ENCODE measurements at places on chromosomes 5 and 9.

- no peak for DNase-seq
These were observed 337.5 kb upstream of the PCSK5 start for GRCh38 chr9:75552941-75553340.

DNA sequence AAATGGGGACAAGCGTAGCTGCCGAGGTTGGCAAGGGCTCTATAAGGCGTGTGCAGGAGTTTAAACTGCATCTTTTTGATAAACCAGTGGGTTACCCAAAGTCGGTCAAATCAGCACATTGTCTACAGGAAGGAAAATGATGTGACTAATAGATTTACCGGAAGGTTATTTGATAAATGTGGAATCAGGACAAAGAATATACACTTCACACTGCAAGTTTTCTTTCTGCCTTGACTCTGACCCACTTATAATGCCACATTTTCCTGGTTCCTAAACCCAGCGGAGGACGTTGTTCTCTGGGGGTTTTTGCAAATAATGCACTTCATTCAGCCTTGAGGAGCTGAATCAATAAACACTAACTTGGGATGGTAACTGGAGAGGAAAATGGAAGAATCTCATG, 76.8 kb downstream of the TTLL11 start:
- DNase-seq = no peak

- DNase-seq = no peak
These were observed 166.8 kb downstream of the MUSK start for GRCh38 chr9:110835404-110835803.

DNA sequence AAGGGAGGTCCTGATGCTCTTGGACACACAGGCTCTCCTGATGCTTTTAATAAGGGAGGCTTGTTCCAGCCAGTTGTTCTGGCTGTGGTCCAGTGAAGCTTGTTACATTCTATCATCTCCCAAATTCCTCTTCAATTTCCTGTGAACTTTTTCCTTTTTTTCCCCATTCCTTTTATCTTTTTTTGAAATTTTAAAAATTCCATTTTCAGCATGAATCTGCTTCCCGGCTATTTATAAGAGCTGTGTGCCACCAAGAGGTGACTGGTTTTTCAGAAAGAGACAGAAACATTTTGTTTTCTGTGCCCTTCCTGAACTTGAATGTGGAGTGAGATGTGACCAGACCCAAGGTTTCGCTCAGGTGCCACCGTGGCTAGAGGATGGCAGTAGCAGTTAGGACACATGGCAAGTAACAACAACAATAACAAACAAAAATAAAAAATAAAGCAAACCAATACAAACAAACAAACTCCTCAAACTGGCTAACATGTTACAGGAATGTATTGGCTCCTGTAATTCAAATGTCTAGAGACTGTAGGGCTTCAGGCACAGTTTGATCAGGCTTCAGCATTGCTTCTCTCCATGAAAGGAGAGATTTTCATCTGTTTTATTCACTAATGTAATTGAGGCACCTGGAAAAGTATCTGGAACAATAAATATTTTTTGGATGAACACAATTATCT, 121.1 kb downstream of the BOD1 start:
- no peak for DNase-seq

- DNase-seq = no peak
These were observed 25.4 kb upstream of the WWC1 start for GRCh38 chr5:168266016-168266415.

- no peak for DNase-seq
These were observed 39.8 kb upstream of the PITX1 start for GRCh38 chr5:135073761-135074345.

DNA sequence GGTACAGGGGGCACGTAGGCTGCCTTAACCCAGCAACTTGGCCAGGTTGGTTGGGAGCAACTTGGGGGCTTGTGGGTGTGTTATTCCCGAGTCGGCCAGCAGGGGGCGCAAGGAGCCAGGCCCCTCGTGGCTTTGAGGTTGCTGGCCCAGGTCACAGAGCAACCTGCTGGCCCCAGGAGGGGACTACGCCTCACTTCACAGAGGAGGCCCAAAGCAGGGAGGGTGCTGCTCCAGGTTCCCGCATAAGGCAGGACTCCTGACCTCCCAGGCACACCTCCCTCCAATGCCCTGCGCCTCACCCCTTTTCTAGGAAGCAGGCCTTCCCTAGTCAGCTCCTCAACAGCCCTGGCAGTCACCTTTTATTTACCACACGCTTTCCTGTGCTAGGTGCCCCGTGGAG, 18.1 kb downstream of the KYAT1 start:
- peak; percentile 36 for DNase-seq

DNA sequence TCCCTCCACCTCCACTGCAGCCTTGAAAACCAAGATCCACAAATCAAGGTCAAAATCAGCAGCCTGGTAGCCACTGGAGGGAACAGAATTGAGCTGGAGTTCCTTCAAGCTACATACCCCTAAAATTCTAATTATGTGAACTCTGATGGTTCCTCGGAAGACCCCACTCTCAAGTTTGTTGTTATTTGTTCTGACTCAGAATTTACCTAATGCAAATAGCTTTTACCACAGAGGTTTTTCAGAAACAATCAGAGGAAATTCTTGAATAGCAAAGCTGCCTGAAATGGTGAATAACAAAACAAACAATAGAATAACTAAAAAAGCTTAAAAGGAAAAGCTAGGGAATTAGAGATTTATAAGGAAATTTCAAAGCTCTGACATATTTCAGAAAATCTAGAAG, 220.0 kb downstream of the CDH18 start:
- DNase-seq = no peak

- DNase-seq = no peak
These were observed 33.2 kb downstream of the ADAMTSL1 start for GRCh38 chr9:18507151-18507550.

DNA sequence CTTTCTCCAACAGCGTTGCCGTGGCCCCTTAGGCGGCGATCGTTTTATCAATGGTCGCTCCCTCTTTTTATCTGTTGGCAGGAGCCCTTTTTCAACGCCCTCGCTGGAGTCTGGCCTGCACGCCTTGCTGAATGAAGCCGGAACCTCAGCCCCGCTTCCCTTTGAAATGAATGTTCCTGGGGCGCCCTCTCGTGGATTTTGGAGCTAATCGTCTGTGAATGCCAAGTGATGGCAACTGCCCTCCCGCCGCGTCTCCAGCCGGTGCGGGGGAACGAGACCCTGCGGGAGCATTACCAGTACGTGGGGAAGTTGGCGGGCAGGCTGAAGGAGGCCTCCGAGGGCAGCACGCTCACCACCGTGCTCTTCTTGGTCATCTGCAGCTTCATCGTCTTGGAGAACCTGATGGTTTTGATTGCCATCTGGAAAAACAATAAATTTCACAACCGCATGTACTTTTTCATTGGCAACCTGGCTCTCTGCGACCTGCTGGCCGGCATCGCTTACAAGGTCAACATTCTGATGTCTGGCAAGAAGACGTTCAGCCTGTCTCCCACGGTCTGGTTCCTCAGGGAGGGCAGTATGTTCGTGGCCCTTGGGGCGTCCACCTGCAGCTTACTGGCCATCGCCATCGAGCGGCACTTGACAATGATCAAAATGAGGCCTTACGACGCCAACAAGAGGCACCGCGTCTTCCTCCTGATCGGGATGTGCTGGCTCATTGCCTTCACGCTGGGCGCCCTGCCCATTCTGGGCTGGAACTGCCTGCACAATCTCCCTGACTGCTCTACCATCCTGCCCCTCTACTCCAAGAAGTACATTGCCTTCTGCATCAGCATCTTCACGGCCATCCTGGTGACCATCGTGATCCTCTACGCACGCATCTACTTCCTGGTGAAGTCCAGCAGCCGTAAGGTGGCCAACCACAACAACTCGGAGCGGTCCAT, 10.0 kb downstream of the S1PR3 start:
- peak; percentile 78 for DNase-seq

- DNase-seq = peak; percentile 51
These were observed 114.3 kb downstream of the MVB12B start for GRCh38 chr9:126440940-126441339.

GRCh38 chr5:111984044-111984443, 227.1 kb upstream of the NREP start:
- DNase-seq = no peak

GRCh38 chr5:66518753-66519152, 77.4 kb upstream of the MAST4 start:
- no peak for DNase-seq

DNA sequence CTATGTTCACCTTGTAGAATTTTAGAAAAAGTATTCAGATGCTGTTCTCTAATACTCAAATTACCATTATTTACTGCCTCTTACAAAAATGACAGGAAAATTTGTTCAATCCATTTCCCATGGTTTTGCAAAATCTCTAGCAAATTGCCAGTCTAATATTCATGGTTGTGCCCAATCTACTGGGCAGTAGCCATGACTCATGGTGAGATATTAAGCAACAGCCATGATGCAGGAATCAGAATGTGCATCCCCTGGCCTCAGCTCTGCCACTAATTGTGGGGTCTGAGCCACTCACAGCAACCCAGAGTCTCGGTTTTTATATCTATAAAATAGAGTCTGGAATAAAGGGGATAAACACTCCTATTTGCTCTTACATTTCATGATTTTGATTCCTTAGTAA, 353.6 kb downstream of the DEPDC1B start:
- DNase-seq = no peak

- DNase-seq = peak; percentile 29
These were observed 81.3 kb downstream of the STK10 start for GRCh38 chr5:172106511-172107356.

All from NCI-H1105 (cell line).